ENCODE measurements at places on chromosomes 3 and 15.

- no peaks in the 10 kb centered on the region for H3K36me3 ChIP-seq
- no peak for DNase-seq
- H3K27ac ChIP-seq: no peak overlapping the region
- H3K4me1 ChIP-seq: no peaks in the 10 kb centered on the region
Observed at GRCh38 chr3:50912746-50913145, 238.0 kb downstream of the DOCK3 start.

DNA sequence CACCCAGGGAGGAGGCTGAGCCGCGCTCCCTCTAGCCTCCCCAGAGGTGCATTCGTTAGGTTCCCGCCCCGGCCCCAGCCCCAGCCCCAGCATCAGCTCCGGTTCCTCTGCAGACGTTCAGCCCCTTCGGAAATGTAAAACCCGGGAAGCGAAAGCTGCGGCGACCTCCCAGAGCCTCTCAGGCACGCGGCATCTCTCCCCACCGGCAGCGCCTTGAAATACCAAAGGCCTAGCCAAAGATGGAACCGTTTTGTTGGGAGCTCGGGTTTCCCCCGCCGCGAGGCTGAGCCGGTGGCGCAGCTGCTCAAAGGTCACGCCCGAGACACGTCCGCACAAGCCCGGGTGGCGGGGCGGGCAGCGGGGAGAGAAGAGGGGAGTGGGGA lies 77.8 kb upstream of the HES1 start:
- no peaks in the 10 kb centered on the region for H3K4me1 ChIP-seq
- H3K4me3 ChIP-seq: peak overlapping the region; percentile 42
- no peak overlapping the region for H3K27ac ChIP-seq
- peaks cover 10% of the 10 kb centered on the region for H3K27me3 ChIP-seq

DNA sequence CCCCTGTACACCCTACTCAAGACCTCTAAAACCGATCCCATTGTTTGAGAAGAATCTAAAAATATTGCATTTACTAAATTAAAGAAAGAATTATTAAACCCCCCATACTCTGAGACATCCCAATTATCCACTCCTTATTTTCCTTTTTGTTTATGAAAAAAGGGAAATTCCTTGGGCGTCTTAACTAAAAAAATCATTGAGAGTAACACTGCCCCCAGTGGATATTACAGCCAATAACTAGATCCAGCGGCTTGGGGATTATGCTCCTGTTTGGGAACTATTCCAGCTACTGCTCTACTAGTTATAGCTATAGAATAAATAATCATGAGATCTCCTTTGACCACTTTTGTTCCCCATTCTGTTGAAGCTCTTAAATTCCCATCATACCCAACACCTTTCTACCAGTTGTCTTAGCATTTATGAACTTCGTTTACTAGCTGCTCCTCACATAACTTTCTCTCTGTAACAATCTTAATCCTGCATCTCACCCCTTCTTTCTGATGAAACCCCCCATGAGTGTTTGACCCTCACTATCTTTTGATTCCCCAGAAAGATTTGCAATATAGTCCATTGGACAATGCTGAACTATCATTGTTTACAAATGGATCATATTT lies 12.7 kb upstream of the CFAP91 start:
- no peak overlapping the region for H3K4me3 ChIP-seq
- H3K27me3 ChIP-seq: no peaks in the 10 kb centered on the region
- no peaks in the 10 kb centered on the region for H3K4me1 ChIP-seq
- no peak overlapping the region for H3K27ac ChIP-seq

- no peaks in the 10 kb centered on the region for H3K27me3 ChIP-seq
- peaks cover 69% of the 10 kb centered on the region for H3K4me1 ChIP-seq
- peak overlapping the region; percentile 53 for H3K4me3 ChIP-seq
- peak; percentile 65 for DNase-seq
- H3K27ac ChIP-seq: peak overlapping the region; percentile 42
- no peaks in the 10 kb centered on the region for H3K36me3 ChIP-seq
Observed at GRCh38 chr15:70559265-70560239, 203.8 kb downstream of the UACA start.

GRCh38 chr15:50082066-50082465 lies 37.0 kb downstream of the ATP8B4 start:
- H3K36me3 ChIP-seq: no peaks in the 10 kb centered on the region
- no peak for DNase-seq
- H3K27me3 ChIP-seq: no peaks in the 10 kb centered on the region
- no peak overlapping the region for H3K27ac ChIP-seq
- no peak overlapping the region for H3K4me3 ChIP-seq
- no peaks in the 10 kb centered on the region for H3K4me1 ChIP-seq

DNA sequence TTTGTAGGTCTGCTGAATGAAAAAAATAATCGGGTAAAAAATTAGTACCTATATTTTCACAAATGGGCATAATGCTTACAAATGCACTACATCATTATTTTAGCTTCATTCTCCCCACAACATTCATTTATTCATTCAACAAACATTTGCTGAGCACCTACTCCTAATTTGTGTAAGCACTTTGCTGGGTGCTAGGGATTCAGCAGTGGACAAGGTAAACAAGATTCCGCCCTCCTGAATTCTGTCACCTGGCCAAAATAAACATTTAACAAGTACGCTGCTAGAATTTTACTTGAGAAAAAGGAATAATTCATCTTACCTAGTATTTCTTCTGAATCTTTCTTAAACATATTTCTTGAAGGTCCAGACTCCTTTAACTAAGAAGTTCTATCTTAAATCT lies 72.1 kb downstream of the TIGIT start:
- no peaks in the 10 kb centered on the region for H3K27me3 ChIP-seq
- H3K4me3 ChIP-seq: no peak overlapping the region
- no peaks in the 10 kb centered on the region for H3K4me1 ChIP-seq
- no peaks in the 10 kb centered on the region for H3K36me3 ChIP-seq
- no peak for DNase-seq
- H3K27ac ChIP-seq: no peak overlapping the region

- H3K36me3 ChIP-seq: no peaks in the 10 kb centered on the region
- peak overlapping the region; percentile 30 for H3K4me3 ChIP-seq
- H3K27ac ChIP-seq: no peak overlapping the region
- no peak for DNase-seq
- peaks cover 19% of the 10 kb centered on the region for H3K4me1 ChIP-seq
- H3K27me3 ChIP-seq: peaks cover 10% of the 10 kb centered on the region
Observed at GRCh38 chr3:3800080-3800455, 837 bp downstream of the LRRN1 start.

GRCh38 chr3:48232232-48232631 lies 8.7 kb upstream of the ZNF589 start:
- no peak for DNase-seq
- H3K36me3 ChIP-seq: no peaks in the 10 kb centered on the region
- peaks cover 4% of the 10 kb centered on the region for H3K4me1 ChIP-seq
- no peaks in the 10 kb centered on the region for H3K27me3 ChIP-seq

- H3K27me3 ChIP-seq: peaks cover 3% of the 10 kb centered on the region
- no peaks in the 10 kb centered on the region for H3K36me3 ChIP-seq
- H3K4me3 ChIP-seq: no peak overlapping the region
- no peak for DNase-seq
- H3K27ac ChIP-seq: no peak overlapping the region
- peaks cover 1% of the 10 kb centered on the region for H3K4me1 ChIP-seq
Observed at GRCh38 chr3:58205981-58206380, 4.8 kb downstream of the DNASE1L3 start.

DNA sequence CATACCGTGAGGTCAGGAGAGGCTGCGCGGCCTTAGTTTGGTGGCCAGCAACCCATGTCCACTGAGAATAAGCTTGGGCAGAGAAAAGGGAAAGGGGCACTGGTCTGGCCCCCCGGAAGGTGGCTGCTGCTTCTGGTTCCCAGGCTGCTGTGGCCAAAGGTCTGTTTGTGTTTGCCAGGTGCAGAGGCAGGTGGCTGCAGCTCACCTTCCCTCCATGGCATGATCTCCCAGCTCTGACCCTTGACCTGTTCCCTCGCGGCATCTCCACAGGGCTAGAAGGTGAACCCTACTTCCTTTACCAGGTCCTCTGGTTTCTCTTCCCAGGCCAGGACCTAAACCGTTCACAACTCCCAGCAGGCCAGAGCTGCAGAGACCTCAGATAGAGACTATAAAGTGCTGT lies 13.8 kb downstream of the VPS18 start:
- no peaks in the 10 kb centered on the region for H3K27me3 ChIP-seq
- DNase-seq: no peak
- H3K27ac ChIP-seq: peak overlapping the region; percentile 67

GRCh38 chr15:61057376-61057775 lies 171.7 kb downstream of the RORA start:
- H3K4me3 ChIP-seq: no peak overlapping the region
- no peaks in the 10 kb centered on the region for H3K36me3 ChIP-seq
- no peak for DNase-seq
- no peaks in the 10 kb centered on the region for H3K27me3 ChIP-seq
- H3K27ac ChIP-seq: no peak overlapping the region

DNA sequence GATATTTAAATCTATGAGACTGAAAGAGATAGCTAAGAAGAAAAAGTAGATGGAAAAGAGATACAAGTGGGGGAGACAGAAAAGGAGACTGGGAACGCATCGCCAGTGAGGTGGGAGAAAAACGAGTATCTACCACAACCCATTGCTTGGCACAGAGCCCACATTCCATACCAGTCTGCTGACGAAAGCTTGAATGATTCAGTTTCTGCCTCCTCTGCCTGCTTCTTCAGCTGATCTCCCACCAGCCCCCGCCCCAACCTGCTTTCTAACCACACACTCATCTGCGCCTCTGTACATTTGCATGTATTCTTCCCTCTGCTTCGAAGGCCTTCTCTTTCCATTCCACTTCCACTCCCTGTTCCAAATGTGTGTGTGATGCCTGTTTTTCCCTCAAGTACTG lies 188.1 kb downstream of the USP13 start:
- no peaks in the 10 kb centered on the region for H3K4me1 ChIP-seq
- no peak overlapping the region for H3K4me3 ChIP-seq
- no peaks in the 10 kb centered on the region for H3K27me3 ChIP-seq
- H3K27ac ChIP-seq: no peak overlapping the region
- H3K36me3 ChIP-seq: no peaks in the 10 kb centered on the region

- H3K27ac ChIP-seq: no peak overlapping the region
- H3K27me3 ChIP-seq: peaks cover 2% of the 10 kb centered on the region
- no peak for DNase-seq
- no peaks in the 10 kb centered on the region for H3K4me1 ChIP-seq
- H3K4me3 ChIP-seq: no peak overlapping the region
- H3K36me3 ChIP-seq: no peaks in the 10 kb centered on the region
Observed at GRCh38 chr15:73034221-73034620, 18.0 kb upstream of the NEO1 start.

- H3K4me1 ChIP-seq: no peaks in the 10 kb centered on the region
- no peak overlapping the region for H3K27ac ChIP-seq
- DNase-seq: no peak
- no peaks in the 10 kb centered on the region for H3K36me3 ChIP-seq
- H3K27me3 ChIP-seq: no peaks in the 10 kb centered on the region
Observed at GRCh38 chr15:86021281-86022264, 58.1 kb upstream of the AGBL1 start.

GRCh38 chr3:124615896-124616543 lies 114.2 kb upstream of the UMPS start:
- H3K27ac ChIP-seq: no peak overlapping the region
- no peaks in the 10 kb centered on the region for H3K27me3 ChIP-seq
- no peak for DNase-seq
- peaks cover 13% of the 10 kb centered on the region for H3K4me1 ChIP-seq
- H3K4me3 ChIP-seq: no peak overlapping the region
